ENCODE measurements at places on chromosomes 7 and 10. TPM values are rescaled to one million over a fixed set of nuclear protein-coding genes. Genes with fewer than 3 reads are reported as not detected.

The CACNA2D1 gene
- not detected for total RNA-seq

The FAM25G gene
- not detected for total RNA-seq

The CDH23 gene
- 1.3 TPM for total RNA-seq

The FUOM gene
- 43.6 TPM for total RNA-seq

DNA sequence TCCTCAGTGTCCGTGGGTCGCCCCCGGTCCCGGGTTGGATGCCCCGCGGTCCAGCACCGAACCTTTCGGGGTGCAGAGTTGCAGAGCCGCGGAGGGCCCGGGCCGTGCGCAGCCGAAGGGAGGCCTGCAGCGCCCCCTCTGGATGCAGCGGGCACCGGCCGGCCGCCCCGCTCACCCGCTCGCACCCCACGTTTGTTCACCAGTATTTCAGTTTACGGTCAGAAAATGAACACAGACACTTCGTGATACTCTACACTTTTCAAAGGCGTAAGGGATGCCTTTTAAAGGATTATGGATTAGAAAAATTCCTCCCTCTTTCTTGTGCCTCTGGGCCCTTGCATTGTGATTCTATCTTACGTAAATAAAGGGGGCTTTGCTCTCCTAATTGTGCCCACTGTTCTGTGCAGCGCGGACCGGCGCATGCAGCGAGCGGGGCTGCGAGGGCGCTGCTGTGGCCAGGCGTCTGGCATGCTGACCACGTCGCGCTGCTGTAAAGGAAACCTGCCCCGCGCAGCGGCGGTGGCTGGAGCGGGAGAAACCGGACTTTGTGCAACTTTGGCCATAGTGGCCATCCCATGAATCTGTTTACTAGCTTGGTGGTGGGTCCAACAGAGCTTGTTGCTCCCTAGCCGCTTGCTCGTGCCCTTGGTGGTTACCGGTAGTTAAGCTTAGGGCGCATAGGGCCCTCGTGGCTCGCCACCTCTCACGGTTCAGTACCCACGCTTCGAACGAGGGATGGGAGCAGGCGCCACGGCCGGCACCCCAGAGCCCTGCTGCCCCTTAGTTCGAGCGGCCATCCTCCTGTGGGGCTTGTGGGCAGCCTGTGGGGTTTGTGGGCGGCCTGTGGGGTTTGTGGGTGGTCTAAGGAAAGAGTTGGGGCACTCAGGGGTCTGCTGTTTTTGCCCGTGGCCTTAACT, 739 bp upstream of the MEST start:
- peak; percentile 76 for DNase-seq

GRCh38 chr10:19840776-19841175, 24.5 kb downstream of the PLXDC2 start:
- DNase-seq: no peak

GRCh38 chr7:26930201-26930600, 65.8 kb upstream of the SKAP2 start:
- DNase-seq: no peak

All from activated CD4-positive, alpha-beta T cell treated with anti-CD3 and anti-CD28 coated beads, Interleukin-2, amount 10 ng/mL, durations not matched to agents 24 days and 14 days (primary cell).